NAMALWA (cell line): ENCODE measurements at places on chromosomes 7 and 10.

DNA sequence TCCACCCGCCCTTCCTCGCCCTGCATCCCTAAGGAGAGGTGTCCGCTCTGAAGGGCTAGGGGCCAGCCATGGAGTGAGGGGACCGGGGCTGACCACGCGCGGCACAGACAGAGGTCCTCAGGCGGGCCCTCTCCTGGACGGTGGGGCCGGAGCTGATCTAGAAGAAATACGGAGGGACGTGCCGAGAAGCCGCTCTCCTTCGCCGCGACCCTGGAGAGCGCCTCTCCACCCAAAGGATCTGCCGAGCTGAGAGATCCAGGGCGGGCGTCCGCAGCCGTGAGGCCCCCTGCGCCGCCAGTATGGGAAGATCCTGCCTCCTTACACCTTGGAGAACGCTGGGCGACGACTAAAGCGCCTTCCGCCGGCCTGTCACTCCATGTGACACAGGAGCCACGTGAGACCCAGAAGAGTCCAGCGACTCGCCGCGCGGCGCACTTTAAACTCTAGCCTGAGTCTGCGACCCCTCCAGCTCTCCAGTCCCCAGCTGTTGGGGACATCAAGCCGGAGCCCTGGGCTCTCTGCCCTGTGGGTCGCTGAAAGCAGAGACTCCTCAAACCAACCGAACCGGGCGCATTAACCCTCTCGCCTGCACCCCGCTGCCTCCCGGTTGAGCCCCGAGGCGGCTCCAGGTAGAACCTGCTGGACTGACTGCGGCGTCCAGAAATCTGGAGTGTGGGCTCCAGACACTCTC is 1.5 kb upstream of the SFMBT2 start:
- DNase-seq: no peak

DNA sequence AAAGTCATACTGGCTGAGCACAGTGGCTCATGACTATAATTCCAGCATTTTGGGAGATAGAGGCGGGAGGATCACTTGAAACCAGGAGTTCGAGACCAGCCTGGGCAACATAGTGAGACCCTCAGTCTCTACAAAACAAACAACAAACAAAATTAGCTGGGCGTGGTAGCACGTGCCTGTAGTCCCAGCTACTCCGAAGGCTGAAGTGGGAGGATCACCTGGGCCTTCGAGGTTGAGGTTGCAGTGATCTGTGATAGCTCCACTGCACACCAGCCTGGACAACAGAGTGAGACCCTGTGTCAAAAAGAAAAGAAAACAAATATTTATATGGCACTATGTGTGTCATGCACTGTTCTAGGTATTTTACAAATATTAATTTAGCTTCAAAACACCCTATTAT is 94.3 kb downstream of the DNMBP start:
- no peak for DNase-seq

DNA sequence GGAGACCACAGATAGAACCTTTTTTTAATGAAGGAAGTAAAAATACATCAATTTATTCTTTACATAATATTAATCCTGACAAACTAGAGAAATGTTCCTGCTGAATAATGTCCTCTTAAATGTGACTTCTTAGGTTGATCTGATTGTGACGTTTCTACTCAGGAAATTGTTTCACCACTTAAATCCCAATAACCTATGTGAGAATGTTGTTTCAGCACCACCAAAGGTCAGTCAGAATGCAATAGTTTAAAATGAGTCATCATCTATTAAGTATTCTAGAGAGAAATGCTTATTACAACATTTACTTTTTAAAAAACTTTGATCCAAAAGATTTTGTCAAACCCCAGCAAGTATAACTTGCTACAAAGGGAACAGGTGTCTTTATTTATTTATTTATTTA is 155.4 kb upstream of the CACNA2D1 start:
- DNase-seq: no peak

DNA sequence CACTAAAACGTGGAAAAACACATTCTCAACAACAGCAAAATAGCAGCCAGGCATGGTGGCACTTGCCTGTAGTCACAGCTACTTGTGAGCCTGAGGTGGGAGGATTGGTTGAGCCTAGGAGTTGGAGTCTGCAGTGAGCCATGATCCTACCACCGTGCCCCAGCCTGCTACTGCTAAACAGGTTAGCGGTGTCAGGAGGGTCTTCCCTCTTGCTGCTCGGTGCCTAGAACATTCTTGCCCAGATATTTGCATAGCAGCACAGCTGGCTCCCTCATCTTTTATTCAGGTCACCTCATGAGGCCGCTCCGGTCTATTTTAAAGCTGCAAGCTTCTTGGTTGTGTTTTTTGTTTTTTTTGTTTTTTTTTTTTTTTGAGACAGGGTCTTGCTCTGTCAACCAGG is 2.9 kb upstream of the RABGEF1 start:
- peak; percentile 82 for DNase-seq

GRCh38 chr10:6383096-6383812 is 180.5 kb downstream of the PFKFB3 start:
- DNase-seq: no peak

- DNase-seq: no peak
Measured at GRCh38 chr7:104694710-104695109, 319.3 kb upstream of the KMT2E start.

DNA sequence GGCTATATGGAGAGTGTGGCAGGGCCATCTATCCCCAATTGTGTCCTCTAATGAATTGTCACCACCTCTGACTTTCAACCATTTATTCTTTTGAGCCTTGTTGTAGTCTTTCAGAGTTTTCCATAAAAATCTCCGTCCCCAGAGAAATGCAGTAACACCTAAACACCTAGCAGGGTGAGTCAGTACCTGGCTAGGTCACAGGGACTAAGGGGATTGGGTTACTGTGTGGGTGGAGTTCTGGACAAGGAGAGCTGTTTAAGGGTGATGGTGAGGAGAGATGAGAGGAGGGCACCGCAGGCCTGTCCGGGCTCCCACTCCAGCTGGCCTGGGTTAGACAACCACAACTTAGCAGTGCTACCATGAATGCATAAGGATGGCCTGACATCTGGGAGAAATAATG is 186.2 kb upstream of the LYZL1 start:
- DNase-seq: no peak

DNA sequence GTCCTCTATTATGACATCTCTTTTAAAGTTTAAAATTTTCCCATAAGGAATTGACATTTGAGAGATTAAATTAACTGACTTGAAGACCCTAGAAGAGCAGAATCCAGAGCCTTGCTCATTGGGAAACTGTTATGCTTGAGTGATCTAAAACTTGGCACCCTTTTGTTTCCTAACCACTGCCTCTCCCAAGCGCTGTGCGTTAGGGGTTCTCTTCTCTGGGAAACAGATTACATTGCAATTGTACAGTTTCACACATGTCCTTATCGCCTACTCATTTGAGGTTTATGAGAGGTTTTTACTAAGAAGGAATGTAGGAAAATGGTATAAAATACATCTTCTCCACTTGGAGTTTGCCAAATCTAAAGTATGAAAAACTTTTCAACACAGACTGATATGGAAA is 126.8 kb upstream of the AMPH start:
- no peak for DNase-seq

- DNase-seq: no peak
Measured at GRCh38 chr10:103510046-103510685, 16.7 kb downstream of the NEURL1 start.

DNA sequence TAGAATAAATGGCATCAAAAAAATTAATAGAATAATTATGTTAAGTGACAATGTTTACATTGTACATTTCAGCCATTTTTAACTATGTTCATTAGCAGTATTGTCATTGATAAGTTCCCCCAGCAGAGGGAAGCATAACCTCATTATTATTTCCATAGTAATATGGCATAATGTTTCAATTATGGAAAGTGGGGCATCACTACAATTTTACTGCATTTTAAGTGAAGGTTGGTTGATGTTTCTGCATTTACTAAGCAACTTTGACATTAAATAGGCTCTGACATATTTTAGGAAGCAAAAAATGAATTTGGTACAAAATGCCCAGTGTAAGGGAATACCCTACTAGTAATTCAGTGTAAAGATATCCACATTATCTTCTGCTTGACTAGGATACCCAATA is 218.3 kb downstream of the SEMA3A start:
- DNase-seq: peak; percentile 78

GRCh38 chr7:136883046-136883445 is 14.6 kb downstream of the CHRM2 start:
- DNase-seq: no peak

- DNase-seq: peak; percentile 46
Measured at GRCh38 chr10:22321924-22322640, 1.2 kb downstream of the BMI1 start.
